CD4-positive, alpha-beta T cell (primary cell): ENCODE measurements at places on chromosomes 6 and 20.

GRCh38 chr6:33073431-33073871 is at the start of gene HLA-DPA1:
TSS of gene HLA-DPA1 (minus strand) at chr6:33073649.
- peak within 1 kb of the TSS; percentile 61 for H3K4me3 ChIP-seq
- H3K4me1 ChIP-seq = peaks cover 39% of the 10 kb centered on the region

- no peaks in the 10 kb centered on the region for H3K27me3 ChIP-seq
- peak; percentile 28 for DNase-seq
- peaks cover 21% of the 10 kb centered on the region for H3K4me1 ChIP-seq
Measured at GRCh38 chr20:25310268-25310920, 62.5 kb downstream of the PYGB start.

DNA sequence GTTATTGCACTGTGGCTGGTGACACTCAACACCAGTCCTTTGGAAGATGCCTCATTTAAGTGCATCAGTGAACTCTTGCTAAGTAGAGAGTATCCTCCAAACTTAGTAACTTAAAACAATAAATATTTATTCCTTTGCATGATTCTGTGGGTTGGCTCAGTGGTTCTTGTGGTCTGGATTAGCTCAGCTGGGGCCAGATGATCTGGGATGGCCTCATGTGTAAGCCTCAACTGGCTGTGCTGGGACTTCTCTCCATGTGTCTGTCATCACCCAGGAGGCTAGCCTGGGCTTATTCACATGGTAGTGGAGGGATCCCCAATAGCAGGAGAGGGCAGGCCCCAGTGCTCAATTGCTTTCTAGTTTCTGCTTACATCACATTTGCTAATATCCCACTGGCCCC is 8.3 kb downstream of the LRRN4 start:
- H3K27me3 ChIP-seq = peaks cover 2% of the 10 kb centered on the region
- H3K4me3 ChIP-seq = no peak overlapping the region
- DNase-seq = no peak
- H3K36me3 ChIP-seq = peaks cover 5% of the 10 kb centered on the region

DNA sequence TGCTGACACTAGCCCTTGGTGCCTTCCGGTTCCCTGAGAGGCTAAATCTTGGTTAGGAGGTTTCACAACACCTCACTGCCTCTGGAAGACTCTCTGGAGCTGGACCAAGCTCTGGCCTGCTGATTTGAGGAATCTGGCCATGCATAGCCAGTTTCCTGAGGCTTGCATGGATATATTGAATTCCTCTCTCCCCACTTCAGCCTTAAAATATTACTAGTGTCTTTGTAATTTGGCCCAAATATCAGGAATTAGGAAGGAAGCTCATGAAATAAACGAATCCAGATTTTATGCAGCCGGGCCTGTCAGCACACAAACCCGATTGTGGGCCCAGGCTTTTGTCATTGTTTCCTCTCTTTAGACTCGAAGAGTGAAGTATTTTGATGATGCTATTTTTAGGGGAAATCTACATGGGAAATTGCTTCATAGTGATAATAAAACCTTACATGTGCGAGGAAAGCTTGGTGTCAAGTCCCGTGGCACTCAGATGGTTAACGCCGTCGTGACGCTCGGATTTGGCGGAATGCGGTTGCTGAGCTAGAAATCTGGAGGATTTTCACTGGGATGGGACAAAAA is 144.4 kb downstream of the PHACTR3 start:
- DNase-seq = no peak
- H3K4me3 ChIP-seq = no peak overlapping the region
- no peaks in the 10 kb centered on the region for H3K36me3 ChIP-seq
- H3K4me1 ChIP-seq = no peaks in the 10 kb centered on the region

DNA sequence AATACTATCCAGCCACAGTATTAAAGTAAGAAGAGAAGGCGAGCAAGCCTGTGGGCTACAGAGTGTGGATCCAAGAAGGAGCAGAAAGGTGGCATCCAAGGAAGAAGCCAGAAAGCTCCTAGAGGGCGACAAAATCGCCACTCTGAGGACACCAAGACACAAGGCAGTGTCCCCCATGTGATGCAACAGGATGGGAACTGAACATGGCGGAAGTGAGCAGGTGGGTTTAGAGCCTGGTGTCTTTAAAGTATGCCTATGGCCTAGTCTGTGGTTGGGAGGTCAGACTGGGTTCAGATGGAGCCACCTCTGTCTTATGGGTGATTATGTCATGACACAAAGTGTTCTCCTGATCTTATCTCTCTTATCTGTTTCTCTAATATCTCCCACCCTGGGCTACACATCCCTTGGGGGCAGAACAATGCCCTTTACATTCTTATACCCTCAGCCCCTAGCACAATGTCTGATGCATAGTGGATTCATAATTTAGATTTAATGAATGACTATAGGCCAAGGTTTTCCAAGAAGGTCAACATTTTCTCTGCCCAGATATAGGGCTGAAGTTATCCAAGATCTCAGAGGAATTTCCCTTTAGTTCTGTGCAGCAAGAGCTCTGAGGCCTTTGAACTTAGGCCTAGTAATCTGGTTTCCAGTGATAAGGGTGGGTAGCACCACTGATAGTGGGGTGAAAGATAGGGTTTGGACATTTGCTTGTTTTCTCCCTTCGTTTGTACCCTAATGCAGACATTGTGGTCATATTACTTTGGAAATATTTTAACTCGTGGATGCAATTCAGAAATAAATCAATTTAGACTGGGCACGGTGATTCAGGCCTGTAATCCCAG is 167.3 kb upstream of the AKIRIN2 start:
- H3K36me3 ChIP-seq = no peaks in the 10 kb centered on the region
- no peaks in the 10 kb centered on the region for H3K4me1 ChIP-seq
- peaks cover 3% of the 10 kb centered on the region for H3K27me3 ChIP-seq
- no peak overlapping the region for H3K4me3 ChIP-seq

- no peaks in the 10 kb centered on the region for H3K4me1 ChIP-seq
- no peak overlapping the region for H3K27ac ChIP-seq
- no peak for DNase-seq
- peaks cover 35% of the 10 kb centered on the region for H3K36me3 ChIP-seq
Measured at GRCh38 chr20:21136015-21136732, 10.3 kb downstream of the KIZ start.

DNA sequence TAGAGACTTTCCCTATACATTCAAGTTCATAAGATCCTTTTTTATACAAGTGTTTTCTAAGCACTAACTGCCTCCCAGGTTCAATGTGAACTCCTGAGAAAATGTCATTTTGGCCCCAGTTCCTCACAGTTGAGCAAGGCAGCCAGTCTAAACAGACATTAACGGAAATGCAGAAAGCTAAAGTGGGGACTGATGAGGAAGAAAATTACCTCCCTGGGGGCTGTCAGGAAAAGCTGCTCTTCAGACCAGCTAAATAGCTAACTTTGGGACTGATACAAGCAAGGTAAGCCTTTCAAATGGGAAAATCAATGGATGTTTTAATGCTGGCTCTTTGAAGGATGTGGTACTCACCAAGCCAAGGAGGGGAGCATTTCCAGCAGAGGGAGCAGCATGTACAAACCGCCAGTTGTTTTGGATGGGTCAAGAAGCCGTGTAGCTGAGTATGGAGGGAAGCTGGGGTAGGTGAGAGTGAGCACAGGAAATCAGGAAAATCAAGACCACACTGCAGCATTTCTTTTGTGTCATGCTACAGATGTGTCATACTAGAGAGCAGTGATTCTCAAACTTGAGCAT is 180.8 kb upstream of the CHD6 start:
- no peak overlapping the region for H3K27ac ChIP-seq
- DNase-seq = no peak
- H3K36me3 ChIP-seq = no peaks in the 10 kb centered on the region
- no peaks in the 10 kb centered on the region for H3K27me3 ChIP-seq

DNA sequence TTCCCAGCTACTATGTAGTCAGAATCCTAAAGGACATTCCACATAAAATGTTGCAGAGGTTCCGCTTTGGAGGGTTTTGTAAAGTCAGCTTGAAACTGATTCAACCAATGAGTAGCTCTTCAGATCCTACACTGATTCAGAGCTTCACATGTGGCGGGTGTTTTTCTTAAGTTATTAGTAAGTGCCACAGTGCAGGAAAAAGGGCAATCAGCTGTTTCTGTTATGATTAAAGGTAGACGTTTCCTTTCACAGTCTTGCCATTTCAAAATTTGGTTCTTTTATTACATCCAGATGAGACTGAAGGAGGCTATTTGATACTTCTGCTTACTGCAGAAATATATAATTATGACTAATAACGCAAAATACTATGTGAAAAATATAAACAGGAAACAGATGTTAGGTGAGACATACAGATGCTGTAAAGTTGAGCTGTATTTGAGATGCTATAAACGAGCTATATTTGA is 443.9 kb downstream of the CDKAL1 start:
- no peaks in the 10 kb centered on the region for H3K4me1 ChIP-seq
- no peak overlapping the region for H3K4me3 ChIP-seq
- H3K36me3 ChIP-seq = no peaks in the 10 kb centered on the region
- no peaks in the 10 kb centered on the region for H3K27me3 ChIP-seq
- H3K27ac ChIP-seq = no peak overlapping the region
